ENCODE measurements at places on chromosomes 6 and 20.

DNA sequence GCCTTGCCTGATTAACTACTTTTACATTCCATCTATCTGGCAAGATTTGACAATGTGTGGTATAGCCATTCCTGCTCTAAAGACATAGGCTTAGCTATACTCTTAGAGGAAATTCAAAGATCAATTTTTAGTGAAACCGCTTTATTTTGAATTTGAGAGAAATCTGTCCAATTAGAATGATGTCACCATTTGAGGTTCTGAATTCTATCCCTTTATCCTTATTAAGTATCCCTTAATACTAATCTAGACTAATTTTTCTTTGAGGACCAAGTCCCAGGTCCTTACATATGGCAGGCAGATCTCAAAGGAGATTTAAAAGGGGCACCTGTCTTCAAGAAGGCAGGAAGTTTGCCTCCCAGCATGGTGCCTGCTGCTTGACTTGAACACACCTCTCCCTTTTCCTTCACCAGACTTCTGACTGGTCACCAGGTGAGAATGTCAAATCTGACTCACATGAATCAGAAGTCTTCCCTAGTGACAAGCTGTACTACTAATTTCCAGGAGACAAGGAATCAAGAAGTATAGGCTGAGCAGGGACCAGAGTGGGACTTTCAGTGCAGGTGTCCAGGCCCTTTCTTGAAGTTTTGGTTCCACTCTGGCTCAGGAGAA is 15.0 kb upstream of the MRAP2 start:
- DNase-seq = no peak

- no peak for DNase-seq
These were observed 115.8 kb downstream of the MRPL14 start for GRCh38 chr6:44011350-44011920.

DNA sequence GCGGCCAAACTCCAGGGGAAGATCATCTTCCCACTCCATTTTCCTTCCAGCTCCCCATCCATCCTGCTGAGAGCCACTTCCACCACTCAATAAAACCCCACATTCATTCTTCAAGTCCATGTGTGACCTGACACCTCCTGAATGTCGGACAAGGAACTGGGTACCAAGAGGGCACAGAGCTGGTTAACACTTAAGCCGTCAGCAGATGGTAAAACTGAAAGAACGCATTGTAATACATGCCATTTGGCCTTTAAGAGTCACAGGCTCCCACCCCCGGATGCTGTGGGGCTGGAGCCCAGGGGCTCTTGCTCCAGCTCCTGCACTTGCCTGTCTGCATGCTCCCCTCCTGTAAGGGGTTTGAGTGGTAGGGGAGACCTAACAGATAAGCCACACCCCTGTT is 753.9 kb downstream of the COL12A1 start:
- DNase-seq = no peak

- no peak for DNase-seq
These were observed 106.7 kb downstream of the MAP3K5 start for GRCh38 chr6:136685540-136686108.

GRCh38 chr6:94510877-94511276 is 1066.5 kb upstream of the MANEA start:
- no peak for DNase-seq

- no peak for DNase-seq
These were observed 91.0 kb downstream of the TBXT start for GRCh38 chr6:166076625-166077024.

- DNase-seq = no peak
These were observed 18.9 kb upstream of the HLA-DOA start for GRCh38 chr6:33028220-33028849.

DNA sequence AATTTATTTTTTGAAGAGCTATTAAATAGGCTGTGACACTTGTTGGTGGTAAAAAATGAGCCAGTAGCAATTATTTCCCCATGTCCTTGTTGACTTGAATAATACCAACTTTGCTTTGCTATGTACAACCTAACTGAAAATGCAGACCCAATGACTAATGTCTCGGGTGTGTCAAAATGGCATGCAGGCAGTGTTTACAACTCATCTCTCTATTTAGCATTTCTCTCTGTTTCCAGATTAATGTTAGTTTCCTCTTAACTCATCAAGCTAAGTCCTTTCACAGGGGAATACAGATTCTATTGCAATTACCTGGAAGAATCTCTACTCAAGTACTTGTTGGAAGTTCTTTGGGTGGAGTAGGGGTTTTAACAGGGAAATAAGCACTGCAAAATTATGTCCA is 504.4 kb downstream of the BCKDHB start:
- DNase-seq = no peak

GRCh38 chr6:87870556-87870955 is 168.5 kb upstream of the AKIRIN2 start:
- DNase-seq = no peak

- DNase-seq = no peak
These were observed 25.3 kb downstream of the ELOVL4 start for GRCh38 chr6:79922018-79922417.

- no peak for DNase-seq
These were observed 210.0 kb upstream of the SSTR4 start for GRCh38 chr20:22825076-22825475.
